CMK (cell line): ENCODE measurements at places on chromosomes 4 and X.
A peak's percentile ranks its signal among the peaks of the same experiment; 100 is the strongest.

GRCh38 chrX:130682990-130683389 is 220.0 kb downstream of the ENOX2 start:
- DNase-seq = no peak

DNA sequence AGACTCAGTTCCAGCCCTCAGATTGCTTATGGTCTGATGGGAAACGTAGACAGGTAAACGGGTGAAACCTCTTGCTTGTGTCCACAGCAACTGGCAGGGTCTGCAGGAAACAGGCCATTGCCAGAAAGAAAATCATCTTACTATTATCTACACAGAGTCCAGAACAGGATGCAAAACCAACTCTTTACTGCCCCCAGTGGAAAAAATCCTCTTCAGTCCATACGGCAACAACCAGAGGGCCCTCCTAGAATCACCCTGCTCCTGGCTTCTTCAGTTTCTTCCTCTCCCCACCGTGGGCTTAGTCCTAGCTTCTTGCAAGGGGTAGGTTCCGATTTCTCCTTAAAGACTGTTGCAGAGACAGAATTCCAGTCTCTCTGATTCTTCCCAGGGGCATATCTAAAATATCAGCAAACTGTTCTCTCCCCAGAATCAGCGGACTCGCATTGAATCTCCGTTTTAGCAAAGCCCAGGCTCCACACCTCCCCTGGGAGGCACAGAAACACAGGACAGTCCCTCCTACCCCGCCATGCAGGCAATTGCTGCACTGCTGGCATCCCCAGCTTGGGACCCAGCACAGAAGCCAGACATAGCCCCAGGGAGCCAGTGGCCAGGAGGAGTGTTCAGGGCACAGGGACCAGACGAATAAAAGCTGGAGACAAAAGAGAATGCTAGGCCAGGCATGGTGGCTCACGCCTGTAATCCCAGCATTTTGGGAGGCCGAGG is 41.0 kb upstream of the SH3RF1 start:
- DNase-seq = peak; percentile 26

GRCh38 chr4:8921465-8921864 is 49.8 kb upstream of the HMX1 start:
- no peak for DNase-seq

GRCh38 chrX:112844250-112844649 is 3.6 kb upstream of the AMOT start:
- no peak for DNase-seq

DNA sequence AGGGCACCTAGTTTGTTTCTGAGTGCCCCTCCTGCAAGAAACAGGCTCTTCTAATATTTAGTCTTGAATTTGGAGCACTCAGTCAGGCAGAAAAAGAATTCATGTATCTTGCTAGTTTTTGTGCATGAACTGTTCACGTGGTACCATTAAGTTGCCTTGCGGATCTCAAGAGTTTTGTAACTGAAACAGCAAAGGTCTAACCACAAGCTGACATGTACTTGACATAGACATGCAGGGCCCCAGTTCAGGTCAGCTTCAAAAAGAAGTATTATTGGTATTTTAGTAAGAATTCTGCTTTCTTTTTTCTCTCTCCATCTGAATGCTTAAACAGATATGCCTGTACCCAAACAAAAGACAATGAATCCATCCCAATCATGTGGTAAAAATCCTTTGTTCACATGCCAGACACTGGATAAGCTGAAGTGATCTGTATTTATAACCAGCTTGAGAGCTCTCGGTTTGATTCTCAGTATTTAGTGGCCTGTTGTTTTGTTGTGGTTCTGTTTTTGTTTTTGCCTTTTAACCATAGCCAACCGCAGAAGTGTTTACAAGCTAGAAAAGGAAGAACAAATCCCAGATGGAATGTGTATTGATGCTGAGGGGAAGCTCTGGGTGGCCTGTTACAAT is 13.0 kb downstream of the RGN start:
- DNase-seq = no peak

- no peak for DNase-seq
These were observed 69.8 kb upstream of the TMEM33 start for GRCh38 chr4:41865306-41865980.

- no peak for DNase-seq
These were observed 341.1 kb downstream of the GBA3 start for GRCh38 chr4:23033796-23034195.
